ENCODE measurements at places on chromosomes 12 and 14.

GRCh38 chr14:103301512-103302354 is 32.3 kb upstream of the EIF5 start:
- no peak for DNase-seq

GRCh38 chr12:101459642-101460346 is 15.3 kb upstream of the SPIC start:
- DNase-seq, result peak; percentile 14

DNA sequence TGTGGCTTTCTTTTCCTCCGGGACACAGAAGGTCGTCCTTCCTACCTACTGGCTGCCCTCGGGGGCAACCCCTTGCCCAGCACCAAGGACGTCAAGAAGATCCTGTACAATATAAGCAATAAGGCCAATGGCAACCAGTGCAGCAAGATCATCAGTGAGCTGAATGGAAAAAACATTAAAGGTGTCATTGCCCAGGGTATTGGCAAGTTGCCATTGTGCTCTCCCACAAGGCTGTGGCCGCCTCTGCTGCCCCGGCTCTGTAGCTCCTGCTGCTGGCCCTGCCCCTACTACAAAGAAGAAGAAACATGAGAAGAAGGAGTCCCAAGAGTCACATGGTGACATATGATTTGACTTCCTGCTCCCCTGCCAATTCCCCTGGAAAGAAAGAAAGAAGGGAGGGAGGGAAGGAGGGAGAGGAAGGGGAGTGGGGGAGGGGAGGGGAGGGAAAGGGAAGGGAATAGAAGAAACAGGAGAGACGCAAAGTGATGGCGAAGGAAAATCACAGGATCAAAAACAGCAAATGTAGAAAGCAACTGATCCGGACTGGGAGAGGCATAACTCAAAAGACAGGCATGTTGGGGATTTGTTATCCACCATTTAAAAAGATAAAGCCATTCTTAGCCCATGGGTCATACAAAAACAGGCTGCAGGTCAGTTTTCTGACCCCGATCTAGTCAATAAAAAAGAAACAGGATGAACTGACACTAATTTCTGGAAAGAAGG is 61.3 kb upstream of the RESF1 start:
- peak; percentile 44 for DNase-seq

- DNase-seq, result no peak
These were observed 3.3 kb upstream of the CRIP2 start for GRCh38 chr14:105471297-105471821.

GRCh38 chr12:4506870-4507269 is 31.8 kb upstream of the RAD51AP1 start:
- no peak for DNase-seq

All from mucosa of gallbladder (tissue), 1 donor.